ENCODE measurements at places on chromosomes 2 and 18.

GRCh38 chr18:37176621-37176934, 347.7 kb downstream of the KIAA1328 start:
- DNase-seq = no peak

GRCh38 chr2:222280795-222281194, 18.0 kb downstream of the PAX3 start:
- no peak for DNase-seq

DNA sequence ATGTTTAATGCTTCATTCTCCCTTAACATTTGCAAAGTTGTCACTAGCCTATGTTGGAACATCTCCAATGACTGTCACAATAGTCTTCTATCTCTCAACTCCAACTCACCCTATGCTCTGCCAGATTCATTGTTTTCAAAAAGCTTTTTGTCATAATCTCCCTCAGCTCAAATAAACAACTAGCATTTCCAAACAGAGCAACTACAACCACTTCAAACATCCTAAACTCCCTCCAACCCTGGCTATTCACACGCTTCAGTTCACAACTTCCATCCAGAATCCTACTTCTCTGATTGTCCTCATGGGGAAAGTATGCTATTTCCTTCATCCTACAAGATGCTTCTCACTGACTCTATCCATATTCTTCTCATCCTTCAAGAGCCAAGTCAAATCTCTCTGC, 139.2 kb upstream of the VRK2 start:
- no peak for DNase-seq

DNA sequence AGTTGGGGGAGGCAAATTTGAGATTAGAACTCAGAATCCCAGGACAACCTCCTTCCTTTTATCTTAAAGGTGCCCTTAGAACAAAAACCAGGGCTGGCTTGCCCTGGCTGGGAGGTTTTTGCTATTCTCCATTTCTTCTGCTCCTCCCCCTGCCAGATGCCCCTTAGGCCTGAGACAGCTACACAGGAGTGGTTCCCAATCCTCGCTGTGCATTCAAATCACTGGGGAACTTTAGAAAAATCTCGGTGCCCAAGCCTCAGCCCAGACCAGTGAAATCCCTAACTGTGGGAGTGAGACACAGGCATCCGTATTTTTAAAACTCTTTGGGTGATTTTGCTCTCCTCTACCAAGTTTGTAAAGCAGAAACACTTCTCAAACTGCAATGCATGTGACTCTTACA, 38.8 kb downstream of the LBH start:
- no peak for DNase-seq

- DNase-seq = no peak
These were observed 2.4 kb upstream of the DTNA start for GRCh38 chr18:34707670-34708069.

DNA sequence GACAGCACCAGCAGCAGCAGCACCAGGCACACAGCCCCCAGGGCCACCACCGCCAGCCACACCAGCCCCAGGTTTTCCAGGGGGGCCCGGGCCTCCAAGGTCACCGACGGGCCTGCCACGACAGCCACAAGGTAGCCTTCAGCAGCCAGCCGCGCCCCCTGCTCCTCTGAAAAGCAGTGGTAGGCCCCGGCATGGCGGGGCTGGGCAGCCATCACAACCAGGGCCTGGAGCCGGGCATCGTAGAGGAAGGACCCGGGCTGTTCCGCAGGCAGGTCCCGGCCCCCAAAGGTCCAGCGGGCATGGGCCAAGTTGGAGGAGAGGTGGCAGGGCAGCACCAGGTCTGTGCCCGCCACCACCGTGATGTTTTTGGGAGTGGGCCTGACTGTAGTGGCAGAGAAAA, 3.3 kb upstream of the ANKRD39 start:
- no peak for DNase-seq

DNA sequence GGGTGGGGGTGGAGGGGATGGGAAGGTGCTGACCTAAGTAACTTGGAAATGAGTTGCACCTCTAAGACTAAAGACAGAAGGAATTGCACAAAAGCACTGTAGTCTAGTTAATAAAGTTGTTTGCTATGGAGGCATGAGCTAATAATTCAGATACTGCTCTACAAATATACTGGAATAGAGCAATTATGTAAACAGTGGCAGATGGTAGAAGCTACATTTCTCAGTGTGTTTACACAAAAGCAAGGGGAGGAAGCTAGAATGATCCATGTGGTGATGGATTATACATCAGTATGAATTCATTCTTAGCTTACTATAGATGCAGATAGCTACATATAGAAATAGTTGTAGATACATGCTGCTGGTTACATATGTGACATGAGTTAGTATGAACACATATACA, 27.6 kb upstream of the UBE2F start:
- DNase-seq = no peak

DNA sequence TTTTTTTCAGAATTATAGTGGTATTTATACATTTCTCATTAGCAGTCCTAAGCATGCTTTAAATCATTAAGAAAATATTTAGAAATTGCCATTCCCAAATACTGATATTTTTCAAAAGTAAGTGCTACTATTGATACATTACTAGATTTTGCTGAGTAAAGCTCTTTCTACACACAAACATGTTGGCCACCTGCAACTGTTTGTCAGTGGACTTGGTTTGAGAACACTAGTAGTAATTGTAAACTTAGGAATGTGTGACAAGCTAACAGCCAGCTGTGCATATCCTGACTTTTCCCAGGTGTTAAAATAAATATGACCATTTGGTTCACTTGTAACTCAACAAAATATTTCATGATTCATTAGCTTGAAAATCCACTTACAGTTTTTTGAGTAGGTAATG, 103.1 kb downstream of the MSTN start:
- no peak for DNase-seq

Data from H54 (cell line).